Activated T-cell treated with anti-CD3 and anti-CD28 coated beads, Interleukin-2, amount 50 U/mL, for 72 hours (primary cell): ENCODE measurements at places on chromosomes 1 and 21. TPM values are rescaled to one million over a fixed set of nuclear protein-coding genes. Genes with fewer than 3 reads are reported as not detected.

PRDM16 gene
- 1.7 TPM for total RNA-seq

MATN1 gene
- 1.0 TPM for total RNA-seq

VCAM1 gene
- 0.41 TPM for total RNA-seq

- no peak for DNase-seq
Observed at GRCh38 chr1:202791077-202791747, 17.0 kb downstream of the KDM5B start.

GRCh38 chr1:22208973-22209378 is 66.1 kb upstream of the WNT4 start:
- no peak for DNase-seq

DNA sequence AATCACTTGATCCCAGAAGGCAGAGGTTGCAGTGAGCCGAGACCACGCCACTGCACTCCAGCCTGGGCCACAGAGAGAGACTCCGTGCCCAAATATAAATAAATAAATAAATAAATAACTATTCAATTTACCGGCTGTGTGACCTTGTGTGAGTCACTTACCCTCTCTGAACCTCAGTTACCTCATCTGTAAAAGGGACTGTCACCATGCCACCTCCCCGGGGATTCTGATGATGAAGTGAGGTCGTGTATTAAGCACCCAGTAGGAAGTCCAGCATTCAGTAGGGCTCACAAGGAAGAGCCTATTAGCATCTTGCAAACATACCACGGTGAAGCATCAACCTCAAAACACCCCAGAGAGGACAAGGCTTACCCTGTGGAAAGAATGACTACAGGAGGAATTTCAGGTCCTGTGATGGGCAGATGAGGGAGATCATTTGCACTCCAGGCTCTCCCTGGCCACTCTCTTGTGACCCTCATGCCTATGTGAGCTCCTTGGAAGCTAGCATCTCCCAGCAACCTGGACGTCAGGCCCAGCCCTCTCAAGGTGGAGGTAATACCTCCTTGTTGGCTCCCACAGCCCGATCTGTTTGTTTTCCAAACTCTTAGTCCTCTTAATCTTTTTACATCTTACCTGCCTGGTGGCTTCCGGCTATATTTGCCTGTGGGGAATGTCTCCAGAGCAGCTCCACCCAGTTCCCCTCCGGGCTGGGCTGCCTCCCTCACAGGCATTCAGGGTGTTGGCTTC is 7.6 kb upstream of the C1QA start:
- no peak for DNase-seq

DNA sequence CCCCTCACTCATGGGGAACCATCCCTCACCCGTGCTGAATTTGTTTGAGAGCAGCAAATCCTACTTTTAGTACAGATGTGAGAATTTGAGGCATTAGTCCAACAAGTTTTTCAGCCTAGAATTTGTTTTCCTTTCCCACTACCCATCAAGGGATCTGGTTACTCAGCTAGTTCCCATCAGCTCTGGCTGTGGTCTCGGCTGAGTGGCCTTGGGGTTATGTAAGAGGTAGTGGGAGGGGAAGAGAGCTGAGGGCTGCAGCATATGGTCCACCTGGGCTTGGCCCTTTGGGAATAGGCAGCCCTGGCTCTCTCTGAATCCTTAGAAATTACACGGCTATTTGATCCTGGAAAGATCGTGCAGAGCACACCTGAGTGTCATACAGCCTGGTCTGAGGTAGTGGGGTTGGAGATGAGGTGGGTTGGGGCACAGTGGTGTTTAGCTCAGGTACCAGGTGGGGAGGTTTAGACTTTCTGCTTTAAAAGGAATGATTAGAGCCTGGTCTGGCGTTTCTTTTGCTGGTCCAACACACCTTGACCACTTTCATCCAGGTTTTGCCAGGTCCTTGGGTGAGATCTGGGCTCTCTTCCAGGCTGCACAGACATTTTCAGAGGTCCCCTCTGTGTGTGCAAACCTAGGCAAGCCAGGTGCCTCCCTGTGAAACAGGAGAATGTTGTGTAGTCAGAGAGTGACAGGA is 4.2 kb downstream of the GSTM4 start:
- DNase-seq, result no peak
